CD8-positive, alpha-beta T cell (primary cell): ENCODE measurements at places on chromosomes 1 and 21.

DNA sequence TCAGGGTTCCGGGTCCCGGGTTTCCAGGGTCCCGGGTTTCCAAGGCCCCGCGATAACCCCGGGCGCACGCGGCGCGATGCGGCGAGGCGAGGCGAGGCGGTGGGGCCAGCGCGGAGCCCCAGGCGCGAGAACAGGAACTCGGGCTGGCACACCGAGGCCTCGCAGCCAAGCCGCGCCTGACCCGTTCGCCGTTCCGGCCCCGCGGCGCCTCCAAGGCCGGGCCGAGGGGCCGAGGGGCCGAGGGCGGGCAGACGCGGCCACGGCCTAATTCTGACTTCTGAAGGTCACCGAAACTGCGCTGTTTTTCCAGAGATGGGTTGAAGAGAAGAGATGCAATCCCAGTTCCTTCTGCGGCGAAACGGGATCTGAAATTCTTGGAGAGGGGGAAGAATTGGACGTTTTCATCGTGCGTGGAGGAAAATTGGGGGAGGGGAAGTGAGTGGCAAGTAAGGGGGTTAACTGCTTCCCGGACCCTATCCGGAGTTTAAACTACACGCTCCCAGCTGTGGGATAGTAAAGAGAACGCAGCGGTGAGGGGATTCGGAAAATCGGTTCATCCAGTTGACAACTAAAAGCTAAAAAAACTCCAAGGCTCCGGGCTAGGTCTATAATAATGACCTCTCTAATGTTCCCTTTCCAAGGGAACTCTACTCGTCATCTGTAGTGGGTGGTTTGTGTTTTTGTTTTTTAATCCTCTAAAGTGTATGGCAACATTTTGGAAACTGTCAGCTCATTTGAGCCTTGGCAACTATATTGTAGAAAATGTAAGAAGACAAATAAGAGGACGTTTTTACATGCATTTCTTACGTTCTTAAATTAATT is 8.2 kb downstream of the TBX15 start:
- DNase-seq = no peak

GRCh38 chr21:31914472-31914871 is 41.7 kb downstream of the HUNK start:
- DNase-seq = no peak

GRCh38 chr1:182071924-182072323 is 10.4 kb upstream of the ZNF648 start:
- DNase-seq = no peak

DNA sequence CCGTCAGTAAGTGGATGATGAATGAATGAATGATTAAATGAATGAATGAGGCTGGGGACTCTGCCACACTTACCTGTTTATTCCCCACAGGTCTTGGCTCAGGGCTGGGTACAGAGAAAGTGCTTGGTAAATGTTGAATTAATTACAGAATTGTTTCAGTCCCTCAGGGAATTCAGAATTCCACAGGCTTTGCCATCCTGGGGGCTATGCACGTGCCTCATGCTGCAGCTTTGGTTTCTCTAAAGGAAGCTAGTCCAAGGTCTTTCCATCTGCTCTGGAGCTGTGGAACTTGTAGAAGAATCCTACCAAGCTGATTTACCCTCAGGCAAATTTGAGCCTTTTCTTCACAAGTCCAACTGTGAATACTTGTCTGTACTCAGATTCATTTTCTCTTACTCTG is 376.8 kb upstream of the AJAP1 start:
- no peak for DNase-seq

GRCh38 chr1:53336146-53336545 is 8.3 kb upstream of the LRP8 start:
- no peak for DNase-seq

DNA sequence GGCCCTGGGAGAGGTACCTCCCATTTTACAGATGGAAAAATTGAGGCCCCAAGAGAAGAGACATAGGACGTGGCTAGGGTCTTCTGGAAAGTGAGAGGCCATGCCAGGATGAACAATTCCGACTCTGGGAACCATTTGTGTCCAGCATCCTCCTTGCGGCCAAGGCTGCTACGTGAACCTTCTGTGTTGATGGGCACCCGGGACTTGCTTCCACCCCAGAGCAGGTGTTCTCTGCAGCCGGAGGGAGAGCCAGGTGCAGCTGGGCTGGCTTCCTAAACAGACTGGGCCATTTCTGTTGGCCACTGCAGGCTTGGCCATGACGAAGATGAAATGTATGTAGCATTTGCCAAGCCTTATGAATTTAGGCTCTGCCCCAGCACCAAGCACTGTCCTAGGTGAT is 118.9 kb downstream of the PRDM2 start:
- no peak for DNase-seq

DNA sequence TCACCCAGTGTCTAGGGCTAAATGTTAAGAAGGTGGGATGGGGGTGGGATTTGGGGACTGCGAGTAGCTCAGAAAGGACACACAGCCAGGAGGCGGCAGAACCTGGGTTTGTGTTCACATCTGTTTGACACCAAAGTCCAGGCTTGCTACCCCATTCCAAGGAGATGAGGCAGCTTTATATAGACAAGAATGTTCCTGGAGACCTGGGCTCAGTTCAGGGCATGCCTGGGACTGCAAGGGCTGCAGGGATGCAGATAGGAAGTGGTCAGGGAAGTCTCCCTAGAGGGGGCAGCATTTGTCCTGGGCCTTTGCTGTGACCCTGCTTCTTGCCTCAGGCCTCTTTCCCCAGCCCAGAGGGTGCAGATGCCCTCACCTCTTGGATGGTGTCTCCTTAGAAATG is 16.3 kb downstream of the PADI3 start:
- DNase-seq = no peak

DNA sequence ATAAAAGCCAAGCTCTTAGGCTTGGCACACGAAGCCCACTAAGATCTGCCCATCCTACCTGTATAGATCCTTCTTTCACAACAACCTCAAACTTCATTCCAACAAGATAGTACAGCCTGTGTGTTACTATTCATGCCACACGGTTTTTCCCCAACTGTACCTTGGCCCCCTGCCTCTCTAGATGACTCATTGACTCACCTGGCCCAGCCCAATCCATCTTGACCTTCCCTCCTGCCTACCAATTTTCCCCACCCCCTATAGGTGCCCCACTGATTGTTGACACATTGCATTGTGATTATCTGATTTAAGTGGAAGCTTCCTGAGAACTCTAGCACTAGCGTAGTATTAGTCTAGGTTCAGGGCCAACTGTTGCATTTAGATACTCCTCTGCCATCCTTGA is 2.0 kb upstream of the CD101 start:
- DNase-seq = no peak

DNA sequence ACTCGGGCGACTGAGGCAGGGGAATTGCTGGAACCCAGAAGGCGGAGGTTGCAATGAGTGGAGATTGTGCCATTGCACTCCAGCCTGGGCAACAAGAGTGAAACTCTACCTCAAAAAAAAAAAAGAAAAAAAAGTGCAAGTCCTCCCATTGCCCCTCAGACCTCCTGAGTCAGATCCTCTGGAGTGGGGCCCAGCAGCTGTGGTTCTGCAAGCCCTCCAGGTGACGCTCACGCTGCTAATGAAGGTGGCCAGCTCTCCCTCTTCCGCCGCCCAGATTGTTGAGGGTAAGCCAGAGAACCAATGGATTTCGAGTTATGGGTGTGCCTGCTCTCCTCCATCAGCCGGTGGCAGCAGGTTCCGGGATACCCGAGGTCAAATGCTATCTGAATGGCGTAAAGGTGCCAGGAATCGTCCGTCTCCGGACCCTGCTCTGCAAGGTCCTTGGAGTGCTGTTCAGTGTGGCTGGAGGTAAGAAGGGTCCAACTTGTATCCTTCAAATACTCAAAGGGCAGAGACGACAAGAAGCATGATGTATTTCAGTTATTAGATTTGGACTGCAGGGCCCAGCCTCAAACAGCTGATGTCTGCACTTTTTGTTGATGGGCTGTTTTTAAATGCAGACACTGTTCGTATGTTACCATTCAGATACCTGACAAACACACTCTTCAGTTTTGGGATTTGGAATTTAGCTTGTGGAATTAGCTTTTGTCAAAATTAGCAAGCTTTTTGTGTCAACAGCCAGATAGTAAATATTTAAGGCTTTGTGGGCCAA is 17.6 kb downstream of the CLCN6 start:
- no peak for DNase-seq

DNA sequence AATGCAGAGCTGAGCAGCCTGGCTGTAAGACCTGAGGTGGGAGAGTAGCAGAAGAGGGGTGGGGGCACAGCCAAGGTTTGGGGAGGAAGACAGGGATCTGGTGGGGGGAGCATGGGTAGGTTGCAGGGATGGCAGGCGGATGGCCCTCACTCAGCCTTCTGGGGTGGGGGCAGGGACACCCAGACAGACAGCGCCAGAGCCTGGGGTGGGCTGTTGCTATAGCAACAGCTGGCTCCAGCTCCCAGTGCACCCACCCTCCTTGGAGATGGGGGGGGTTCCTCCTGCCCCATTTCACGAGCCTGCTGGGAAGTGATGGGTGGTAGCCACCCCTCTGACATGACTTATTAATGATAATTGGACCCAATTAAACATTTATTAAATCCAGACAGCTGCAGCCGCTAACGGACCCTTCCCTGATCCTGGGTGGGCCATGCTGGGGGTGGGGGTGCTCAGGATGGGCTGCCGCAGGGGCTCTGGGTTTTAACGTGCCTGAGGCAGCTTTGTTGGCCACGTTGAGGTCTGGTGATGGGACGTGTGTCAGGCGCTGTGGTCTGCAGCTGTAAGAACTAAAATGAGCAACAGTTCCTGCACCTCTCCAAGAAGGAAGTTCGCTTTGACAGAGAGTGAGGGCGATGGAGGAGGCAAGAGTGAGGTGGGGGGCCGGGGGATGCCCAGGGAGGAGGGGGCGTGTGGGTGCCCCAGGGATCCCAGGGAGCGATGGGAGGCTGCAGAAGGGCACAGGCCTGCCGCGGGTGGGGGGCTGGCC is 19.4 kb downstream of the AGRN start:
- no peak for DNase-seq
